Thymus (tissue), 14 donors: ENCODE measurements at places on chromosomes 3 and 15. TPM values are rescaled to one million over a fixed set of nuclear protein-coding genes. Genes with fewer than 3 reads are reported as not detected.

GRCh38 chr3:139659511-139659910 lies 18.3 kb downstream of the NMNAT3 start:
- no peaks in the 10 kb centered on the region for H3K4me1 ChIP-seq
- no peak overlapping the region for H3K27ac ChIP-seq
- no peaks in the 10 kb centered on the region for H3K36me3 ChIP-seq
- DNase-seq: no peak
- H3K27me3 ChIP-seq: no peaks in the 10 kb centered on the region

DNA sequence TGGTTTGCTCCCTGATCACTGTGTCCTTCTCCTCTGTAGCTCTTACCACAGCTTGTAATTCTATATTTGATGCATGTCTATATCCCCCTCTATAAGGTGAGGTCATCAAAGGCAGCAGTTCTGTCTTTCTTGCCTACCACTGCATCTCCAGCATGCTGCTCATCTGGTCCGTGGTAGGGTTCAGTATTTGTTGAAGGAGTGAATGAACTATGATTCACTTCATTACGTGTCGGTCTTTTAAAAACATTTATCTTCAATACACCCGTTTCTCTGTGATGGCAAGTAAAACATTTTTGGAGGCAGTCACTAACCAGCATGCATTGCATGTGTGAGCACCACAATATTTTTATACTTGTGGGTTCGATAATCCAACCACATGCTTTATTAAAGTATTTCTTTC lies 27.6 kb downstream of the CHST14 start:
- no peaks in the 10 kb centered on the region for H3K36me3 ChIP-seq
- no peak overlapping the region for H3K27ac ChIP-seq
- H3K27me3 ChIP-seq: peaks cover 8% of the 10 kb centered on the region

DNA sequence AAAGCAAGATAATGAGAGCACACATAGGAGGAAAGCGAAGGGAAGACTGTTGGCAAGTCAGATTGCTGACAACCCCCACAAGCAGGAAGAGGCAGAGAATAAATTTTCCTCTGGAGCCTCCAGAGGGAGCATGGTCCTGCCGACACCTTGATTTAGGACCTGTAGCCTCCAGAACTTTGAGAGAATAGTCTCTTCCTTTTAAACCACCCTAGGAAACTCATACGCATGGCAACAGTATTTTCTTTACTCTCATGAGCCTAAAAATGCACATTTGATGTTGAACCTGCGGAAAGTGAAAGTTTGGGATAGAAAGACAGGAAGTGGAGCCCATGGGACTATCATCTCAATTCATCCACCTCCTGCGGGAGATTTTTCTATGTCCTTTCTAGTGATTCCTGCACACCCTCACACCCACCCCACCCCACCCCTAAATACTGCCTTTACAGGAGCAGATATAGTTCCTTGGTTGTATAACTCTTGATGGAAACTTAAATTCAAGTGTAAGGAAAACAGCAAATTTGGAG lies 116.7 kb upstream of the LPP start:
- H3K27me3 ChIP-seq: no peaks in the 10 kb centered on the region
- no peak overlapping the region for H3K4me3 ChIP-seq
- H3K27ac ChIP-seq: no peak overlapping the region
- peaks cover 37% of the 10 kb centered on the region for H3K4me1 ChIP-seq
- no peaks in the 10 kb centered on the region for H3K36me3 ChIP-seq
- no peak for DNase-seq

- peaks cover 23% of the 10 kb centered on the region for H3K36me3 ChIP-seq
- DNase-seq: no peak
- no peak overlapping the region for H3K27ac ChIP-seq
These were observed 21.8 kb downstream of the ST3GAL6 start for GRCh38 chr3:98784666-98785600.

- no peak for DNase-seq
- H3K36me3 ChIP-seq: no peaks in the 10 kb centered on the region
- H3K27ac ChIP-seq: no peak overlapping the region
- H3K4me1 ChIP-seq: no peaks in the 10 kb centered on the region
- no peaks in the 10 kb centered on the region for H3K27me3 ChIP-seq
These were observed 6.1 kb downstream of the MOBP start for GRCh38 chr3:39473452-39474125.

DNA sequence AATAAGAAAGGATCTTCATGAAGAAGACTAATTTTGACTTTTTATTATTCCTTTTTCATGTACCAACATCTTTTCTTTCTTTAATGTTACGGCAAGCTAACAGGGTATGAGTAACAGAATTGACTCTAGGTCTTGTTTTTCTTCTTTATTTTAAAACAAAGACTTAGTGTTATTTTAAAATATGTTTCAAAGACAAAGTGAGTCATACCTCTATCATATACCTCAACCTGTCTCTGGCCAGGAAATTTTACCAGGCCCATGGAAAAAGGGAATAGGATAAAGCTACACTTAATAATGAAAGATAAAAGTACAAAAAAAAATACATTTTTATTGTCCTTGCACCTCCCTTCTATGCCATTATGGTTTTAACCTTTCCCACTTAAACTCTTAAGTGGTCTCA lies 57.4 kb downstream of the ZNF148 start:
- H3K36me3 ChIP-seq: peaks cover 11% of the 10 kb centered on the region
- H3K4me3 ChIP-seq: no peak overlapping the region
- no peaks in the 10 kb centered on the region for H3K27me3 ChIP-seq

DNA sequence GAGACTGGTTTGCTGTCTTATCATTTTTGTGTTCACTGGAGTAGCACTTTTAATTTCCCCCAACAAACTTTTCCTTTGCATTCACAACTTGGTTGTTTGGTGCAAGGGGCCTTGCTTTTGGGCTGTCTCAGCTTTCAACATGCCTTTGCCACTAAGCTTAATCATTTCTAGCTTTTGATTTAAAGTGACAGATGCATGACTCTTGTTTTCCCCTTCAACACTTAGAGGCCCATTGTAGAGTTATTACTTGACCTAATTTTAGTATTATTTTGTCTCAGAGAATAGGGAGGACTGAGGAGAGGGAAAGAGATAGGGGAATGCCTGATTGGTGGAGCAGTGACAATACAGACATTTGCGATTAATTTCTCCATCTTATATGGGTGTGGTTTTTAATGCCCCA lies 340.1 kb upstream of the MANF start:
- no peaks in the 10 kb centered on the region for H3K27me3 ChIP-seq
- no peaks in the 10 kb centered on the region for H3K36me3 ChIP-seq
- H3K4me1 ChIP-seq: no peaks in the 10 kb centered on the region
- H3K27ac ChIP-seq: no peak overlapping the region
- DNase-seq: no peak

GRCh38 chr15:63395730-63396151 lies 14.1 kb upstream of the CA12 start:
- no peaks in the 10 kb centered on the region for H3K36me3 ChIP-seq
- no peak overlapping the region for H3K4me3 ChIP-seq
- H3K4me1 ChIP-seq: no peaks in the 10 kb centered on the region
- no peak for DNase-seq
- H3K27ac ChIP-seq: no peak overlapping the region

DNA sequence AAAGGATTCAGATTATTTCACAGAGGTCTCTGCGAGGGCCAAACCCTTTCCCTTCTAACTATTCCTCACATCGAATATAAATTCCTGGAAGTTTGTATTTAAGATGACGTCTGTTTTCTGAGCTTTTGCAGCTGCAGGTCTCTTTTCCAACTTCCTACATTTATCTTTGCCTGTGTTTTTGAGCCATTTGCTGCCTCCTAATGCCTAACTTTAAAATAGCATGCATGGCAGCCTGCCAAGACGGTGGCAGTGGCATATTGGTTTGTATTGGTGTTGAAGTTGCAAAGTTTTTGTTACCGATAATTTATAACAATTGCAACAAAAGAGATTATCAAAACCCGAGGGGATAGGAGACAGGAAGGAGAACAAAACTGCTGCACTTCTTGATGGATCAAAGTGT lies 187.1 kb upstream of the DNAJC19 start:
- DNase-seq: no peak
- no peak overlapping the region for H3K27ac ChIP-seq
- H3K36me3 ChIP-seq: no peaks in the 10 kb centered on the region
- no peaks in the 10 kb centered on the region for H3K27me3 ChIP-seq
- H3K4me1 ChIP-seq: no peaks in the 10 kb centered on the region

DNA sequence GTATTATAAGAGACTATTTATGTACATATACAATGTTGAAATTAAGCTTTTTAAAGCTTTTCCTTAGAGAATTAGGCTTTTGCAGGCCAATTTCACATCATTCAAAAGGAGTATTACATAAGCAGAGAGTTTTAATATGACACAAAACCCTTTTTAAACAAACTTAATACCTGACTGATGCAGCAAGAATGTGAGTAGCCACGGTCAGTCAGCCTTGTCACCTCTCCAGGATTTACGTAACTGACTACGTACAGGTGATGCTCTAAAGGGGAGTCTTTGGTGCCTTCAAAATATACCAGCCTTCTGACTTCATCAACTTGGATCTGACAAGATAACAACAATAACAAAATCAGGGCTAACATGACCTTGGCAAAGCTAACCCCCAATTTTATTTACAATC lies 44.2 kb upstream of the IGDCC4 start:
- H3K4me3 ChIP-seq: no peak overlapping the region
- H3K27me3 ChIP-seq: no peaks in the 10 kb centered on the region
- no peak overlapping the region for H3K27ac ChIP-seq
- no peaks in the 10 kb centered on the region for H3K4me1 ChIP-seq
- peaks cover 39% of the 10 kb centered on the region for H3K36me3 ChIP-seq

TLR9 gene
- total RNA-seq: 0.66 TPM

CIP2A gene
- total RNA-seq: 21.4 TPM

MESP2 gene
- total RNA-seq: 0.19 TPM
